ENCODE measurements at places on chromosomes 12 and 14. TPM values are rescaled to one million over a fixed set of nuclear protein-coding genes. Genes with fewer than 3 reads are reported as not detected.

The FBLN5 gene
- total RNA-seq = 234 TPM

The NUAK1 gene
- 29.6 TPM for total RNA-seq

The ZBTB39 gene
- total RNA-seq = 2.9 TPM

The LRRIQ1 gene
- 0.11 TPM for total RNA-seq

The CNIH1 gene
- 315 TPM for total RNA-seq

The PTPN21 gene
- 13.3 TPM for total RNA-seq

The CCDC196 gene
- not detected for total RNA-seq

The STYK1 gene
- 1.1 TPM for total RNA-seq

The INSM2 gene
- total RNA-seq = not detected

The RHEBL1 gene
- 0.86 TPM for total RNA-seq

The RTL1 gene
- not detected for total RNA-seq

The ACOT4 gene
- total RNA-seq = 0.38 TPM

The CSRP2 gene
- 53.0 TPM for total RNA-seq

The CD69 gene
- total RNA-seq = not detected

The ENTPD5 gene
- 11.5 TPM for total RNA-seq

The TMEM30B gene
- 1.7 TPM for total RNA-seq

The SPRYD4 gene
- 1.8 TPM for total RNA-seq

The CELA1 gene
- total RNA-seq = not detected

The FGF23 gene
- not detected for total RNA-seq

The KRT2 gene
- not detected for total RNA-seq

The SLC25A47 gene
- not detected for total RNA-seq

The STAB2 gene
- total RNA-seq = not detected

The FRS2 gene
- total RNA-seq = 41.2 TPM

The UNC79 gene
- not detected for total RNA-seq

The ADCY6 gene
- total RNA-seq = 24.8 TPM

The APOF gene
- not detected for total RNA-seq

The BDKRB1 gene
- total RNA-seq = 5.5 TPM

The CIT gene
- 6.8 TPM for total RNA-seq

The SSPN gene
- total RNA-seq = 12.5 TPM

The NPFF gene
- not detected for total RNA-seq

The REP15 gene
- total RNA-seq = 0.54 TPM

The STON2 gene
- total RNA-seq = not detected

The CCDC184 gene
- total RNA-seq = 1.0 TPM

The PTGER2 gene
- 6.2 TPM for total RNA-seq

The WNT5B gene
- 529 TPM for total RNA-seq

The SMCO2 gene
- not detected for total RNA-seq

The AQP2 gene
- not detected for total RNA-seq

The SERPINA4 gene
- not detected for total RNA-seq

The CYP27B1 gene
- 0.86 TPM for total RNA-seq

The EAPP gene
- total RNA-seq = 43.0 TPM

The CYP46A1 gene
- total RNA-seq = 0.22 TPM

The SLCO1B1 gene
- not detected for total RNA-seq

Measured in GM23248 (cell line).